IPS DF 19.7 (cell line): ENCODE measurements at places on chromosomes 4 and X.

GRCh38 chrX:39174241-39174771, 373.0 kb downstream of the MID1IP1 start:
- DNase-seq: no peak

GRCh38 chr4:63085091-63085490, 1324.2 kb downstream of the TECRL start:
- no peak for DNase-seq

DNA sequence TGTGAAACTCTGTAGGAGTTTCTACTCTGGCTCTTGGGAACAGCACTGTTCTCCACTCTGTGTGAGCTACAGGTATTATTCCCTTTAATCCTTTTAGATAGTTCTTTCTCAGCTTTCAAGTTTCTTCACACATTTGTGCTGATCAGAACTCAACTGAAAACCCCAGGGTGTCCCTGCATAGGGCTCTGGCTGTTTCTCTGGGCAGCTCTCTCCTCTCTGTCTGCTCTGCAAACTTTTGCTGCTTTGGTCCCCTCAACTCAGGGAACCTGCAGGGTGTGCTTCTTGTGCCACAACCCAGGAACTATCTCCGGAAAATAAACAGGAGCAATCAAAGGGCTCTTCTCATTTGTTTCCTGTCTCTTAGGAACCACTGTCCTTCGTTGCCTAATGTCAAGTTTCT, 196.6 kb upstream of the GABRA2 start:
- no peak for DNase-seq

DNA sequence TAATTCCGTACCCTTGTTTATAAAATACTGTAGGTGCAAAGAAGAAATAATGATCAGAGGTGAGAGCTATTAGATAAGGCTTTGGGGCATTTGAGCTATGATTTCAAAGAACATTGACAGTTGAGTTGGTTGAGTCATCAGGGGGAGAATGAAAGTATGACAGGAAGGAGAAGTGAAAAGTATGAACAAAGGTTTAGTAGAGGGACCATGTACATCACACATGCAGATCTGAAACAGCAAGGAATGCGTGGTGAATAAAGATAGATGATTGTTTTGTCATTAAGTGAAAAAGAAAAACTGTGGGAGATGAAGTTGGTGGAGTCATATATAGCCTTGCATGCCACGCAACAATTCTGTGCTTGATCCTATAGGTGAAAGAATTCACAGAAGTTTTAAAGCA, 163.1 kb downstream of the ARAP2 start:
- DNase-seq: no peak

GRCh38 chr4:175720067-175720466, 92.0 kb downstream of the GPM6A start:
- DNase-seq: no peak

GRCh38 chr4:165378745-165379677, at the start of gene CPE:
CPE (plus strand) TSS chr4:165379008; CDS start chr4:165379222, 214 bp downstream.
- no peak for DNase-seq

- DNase-seq: no peak
Measured at GRCh38 chr4:56653461-56654237, 27.4 kb downstream of the HOPX start.

DNA sequence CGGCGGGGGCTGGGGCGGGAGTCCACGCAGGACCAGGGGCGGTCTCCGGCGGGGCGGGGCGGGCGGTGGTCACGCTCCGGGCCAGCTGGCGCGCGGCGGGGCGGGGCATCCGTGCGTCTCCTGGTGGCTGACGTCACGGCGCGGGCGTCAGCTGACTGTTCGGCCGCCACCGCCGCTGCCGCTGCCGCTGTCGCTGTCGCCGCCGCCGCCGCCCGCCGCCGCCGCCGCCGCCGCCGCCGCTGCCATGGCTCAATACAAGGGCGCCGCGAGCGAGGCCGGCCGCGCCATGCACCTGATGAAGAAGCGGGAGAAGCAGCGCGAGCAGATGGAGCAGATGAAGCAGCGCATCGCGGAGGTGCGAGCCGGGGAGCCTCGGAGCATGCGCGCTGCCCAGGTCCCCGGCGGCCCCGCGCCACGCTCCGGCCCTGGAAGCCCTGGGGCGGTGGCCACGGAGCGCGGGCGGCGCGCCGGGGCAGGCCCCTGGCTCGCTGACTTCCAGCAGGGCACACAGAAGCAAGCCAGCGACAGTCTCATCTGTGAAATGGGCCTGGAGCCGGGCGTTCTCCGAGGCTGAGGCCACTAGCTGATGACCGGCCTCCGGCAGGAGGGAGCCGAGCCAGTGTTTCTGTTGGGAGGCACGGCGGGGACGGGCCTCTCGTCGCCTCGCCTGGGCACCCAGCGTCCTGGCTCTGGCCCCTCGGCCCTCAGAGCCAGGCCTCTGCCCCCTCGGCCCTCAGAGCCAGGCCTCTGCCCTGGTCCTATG, at the start of gene FAM50A:
Gene FAM50A, plus strand, starts transcription at position 150 of the 763 bp plus-strand sequence. Its CDS starts 95 bp downstream, at position 245.
- DNase-seq: no peak

DNA sequence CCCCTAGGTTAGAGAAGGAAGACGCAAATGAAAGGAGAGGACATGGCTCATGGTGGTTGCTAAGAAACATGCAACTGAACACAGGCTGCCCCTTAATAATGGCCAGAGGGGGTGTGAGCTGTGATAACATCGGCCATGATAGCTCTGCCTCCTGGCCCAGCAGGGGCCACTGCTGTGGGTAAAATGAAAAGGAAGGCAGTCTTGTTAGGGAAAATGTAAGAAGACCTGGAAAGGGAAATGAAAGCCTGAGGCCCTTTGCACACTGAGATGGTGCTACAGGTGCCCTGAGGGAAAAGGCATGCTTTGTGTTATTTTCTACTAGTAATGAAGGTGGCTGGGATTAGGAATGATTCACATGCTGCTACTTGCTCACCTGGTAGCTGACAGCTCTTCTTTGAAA, 123.6 kb upstream of the MID1 start:
- no peak for DNase-seq

GRCh38 chrX:21781525-21781924, 23.6 kb upstream of the SMPX start:
- no peak for DNase-seq

- no peak for DNase-seq
Measured at GRCh38 chr4:115187136-115187535, 73.7 kb upstream of the NDST4 start.

- no peak for DNase-seq
Measured at GRCh38 chr4:101556842-101557241, 209.5 kb upstream of the PPP3CA start.
